ENCODE measurements at places on chromosomes 12 and 14.

DNA sequence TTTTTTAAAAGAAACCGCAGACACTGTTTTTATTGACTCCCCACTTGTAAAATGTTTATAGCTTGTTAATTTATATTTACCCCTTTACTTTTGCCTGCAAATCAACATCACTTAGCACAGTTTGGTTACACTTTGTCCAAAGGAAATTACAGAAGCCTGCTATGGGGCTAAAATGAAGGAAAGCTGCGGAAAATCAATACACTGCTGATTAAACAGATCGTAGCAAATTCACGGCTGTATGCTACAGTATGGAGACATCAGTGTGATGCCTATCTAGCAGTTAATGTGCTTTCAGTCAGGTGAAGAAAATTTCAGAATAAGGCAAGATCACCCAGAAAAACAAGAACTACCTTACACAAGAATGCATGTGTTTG lies 110.0 kb downstream of the FOXG1 start:
- no peak for DNase-seq

DNA sequence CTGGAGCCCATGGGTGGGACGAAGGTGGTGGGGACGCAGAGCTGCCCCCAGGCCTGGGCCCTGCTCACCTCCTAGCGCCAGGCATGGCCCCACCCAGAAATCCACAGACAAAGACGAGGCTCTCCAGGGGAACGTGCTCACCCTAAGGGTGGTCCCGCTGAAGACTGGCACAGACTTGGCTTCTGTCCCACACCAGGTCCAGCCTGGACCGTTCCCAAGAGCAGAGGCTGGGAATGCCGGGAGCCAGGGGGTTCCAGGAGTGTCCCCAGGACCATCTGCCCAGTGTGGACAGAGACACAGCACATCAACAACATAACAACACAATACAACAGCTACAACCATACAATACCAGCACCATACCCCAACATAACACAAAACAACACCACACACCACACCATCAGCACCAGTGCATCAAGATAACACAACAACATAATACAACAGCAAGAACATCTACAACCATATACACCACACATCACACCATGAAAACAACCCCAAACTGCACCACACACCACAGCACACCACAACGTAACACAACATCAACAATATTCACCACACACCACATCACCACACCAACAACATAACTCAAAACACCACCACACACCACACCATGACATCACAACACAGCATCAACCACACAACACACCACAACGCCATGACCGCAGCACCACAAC lies 329.6 kb downstream of the ADGRD1 start:
- no peak for DNase-seq

DNA sequence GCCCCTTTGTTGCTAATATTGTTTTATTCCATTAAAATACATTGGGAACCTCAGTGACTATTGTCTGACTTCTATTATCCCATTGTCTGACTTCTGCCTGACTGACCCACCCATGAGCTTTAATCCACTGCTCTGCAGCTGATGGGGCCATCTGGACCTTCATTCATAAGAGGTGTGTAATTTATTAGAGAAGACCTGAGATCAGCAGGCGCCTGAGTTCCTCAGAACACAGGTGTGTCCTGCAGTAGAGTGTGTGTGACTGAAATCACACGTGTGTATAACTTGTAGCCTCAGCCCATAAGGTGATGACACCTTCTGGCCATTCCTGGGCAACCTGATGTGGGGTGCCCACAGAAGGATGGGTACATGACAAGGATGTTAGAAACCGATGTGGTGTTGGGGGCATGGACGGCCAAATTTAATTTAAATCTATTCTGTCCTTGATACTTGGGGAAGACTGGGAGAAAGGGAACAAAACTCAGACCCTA lies 821.0 kb downstream of the TMEM121 start:
- no peak for DNase-seq

- DNase-seq, result no peak
These were observed 14.9 kb downstream of the ABCB9 start for GRCh38 chr12:122951406-122951805.

DNA sequence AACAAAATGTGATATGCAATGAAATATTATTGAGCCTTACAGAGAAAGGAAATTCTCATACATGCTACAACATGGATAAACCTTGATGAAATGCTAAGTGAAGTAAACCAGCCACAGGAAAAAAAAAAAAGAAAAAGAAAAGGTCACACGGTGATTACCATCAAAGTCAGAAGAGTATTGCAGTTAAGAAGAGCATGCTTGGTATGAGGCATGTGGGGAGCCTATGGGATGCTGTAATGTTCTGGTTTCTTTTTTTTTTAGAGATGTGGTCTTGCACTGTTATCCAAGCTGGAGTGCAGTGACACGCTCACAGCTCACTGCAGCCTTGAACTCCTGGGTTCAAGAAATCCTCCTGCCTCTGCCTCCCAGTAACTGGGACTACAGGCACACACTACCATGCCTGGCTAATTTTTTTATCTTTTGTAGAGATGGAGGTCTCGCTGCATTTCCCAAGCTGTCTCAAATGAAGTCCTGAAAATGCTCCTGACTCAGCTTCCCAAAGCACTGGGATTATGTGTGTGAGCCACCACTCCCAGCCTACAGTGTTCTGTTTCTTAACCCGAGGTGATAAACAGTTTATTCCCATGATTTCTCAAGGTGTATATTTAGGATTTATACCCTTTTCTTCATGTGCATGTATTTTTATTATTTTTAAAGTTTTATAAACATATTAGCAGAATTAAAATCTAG lies 96.2 kb downstream of the SEC23A start:
- DNase-seq, result no peak

GRCh38 chr14:100842799-100843198 lies 16.9 kb downstream of the MEG3 start:
- no peak for DNase-seq

DNA sequence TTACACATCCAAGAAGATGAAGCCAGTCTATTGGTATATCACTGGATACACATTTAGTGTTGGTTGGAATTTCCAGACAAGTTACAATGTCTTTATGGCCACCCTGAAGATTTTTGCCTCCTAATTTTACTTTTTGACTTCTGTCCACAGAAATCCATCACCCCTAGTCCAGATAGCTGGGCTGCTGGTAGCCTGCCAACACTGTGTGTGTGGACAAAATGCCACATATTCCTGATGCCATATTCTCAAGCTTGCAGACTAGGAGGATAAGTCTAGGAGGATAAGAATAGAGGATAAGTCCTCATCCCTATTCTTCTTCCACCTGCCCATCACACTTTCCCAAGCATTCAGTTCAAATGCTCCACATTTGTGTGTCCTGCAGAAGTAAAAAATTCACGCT lies 4.6 kb downstream of the ESR2 start:
- DNase-seq, result no peak

DNA sequence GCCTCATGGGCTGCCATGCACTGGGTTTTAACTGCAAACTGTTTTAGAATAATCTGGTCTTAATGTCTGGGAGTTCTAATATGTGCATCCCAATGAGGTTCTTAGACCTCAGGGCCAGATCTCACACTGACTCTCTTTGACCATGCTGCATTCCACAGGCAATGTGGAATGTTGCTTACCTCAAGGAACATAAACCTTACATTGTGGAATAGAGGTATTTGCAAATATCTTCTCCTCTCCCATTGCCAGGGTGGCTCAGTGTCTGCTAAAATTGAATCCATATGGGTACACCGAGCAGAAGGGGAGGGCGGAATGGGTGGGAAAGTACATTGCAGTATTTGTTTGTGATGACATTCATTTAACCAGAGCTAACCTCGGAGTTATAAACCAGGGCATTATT lies 78.6 kb downstream of the CHST11 start:
- no peak for DNase-seq

GRCh38 chr12:42240131-42240750 lies 2.2 kb upstream of the YAF2 start:
- DNase-seq, result no peak

- no peak for DNase-seq
These were observed 89.8 kb downstream of the RERG start for GRCh38 chr12:15131431-15131830.

DNA sequence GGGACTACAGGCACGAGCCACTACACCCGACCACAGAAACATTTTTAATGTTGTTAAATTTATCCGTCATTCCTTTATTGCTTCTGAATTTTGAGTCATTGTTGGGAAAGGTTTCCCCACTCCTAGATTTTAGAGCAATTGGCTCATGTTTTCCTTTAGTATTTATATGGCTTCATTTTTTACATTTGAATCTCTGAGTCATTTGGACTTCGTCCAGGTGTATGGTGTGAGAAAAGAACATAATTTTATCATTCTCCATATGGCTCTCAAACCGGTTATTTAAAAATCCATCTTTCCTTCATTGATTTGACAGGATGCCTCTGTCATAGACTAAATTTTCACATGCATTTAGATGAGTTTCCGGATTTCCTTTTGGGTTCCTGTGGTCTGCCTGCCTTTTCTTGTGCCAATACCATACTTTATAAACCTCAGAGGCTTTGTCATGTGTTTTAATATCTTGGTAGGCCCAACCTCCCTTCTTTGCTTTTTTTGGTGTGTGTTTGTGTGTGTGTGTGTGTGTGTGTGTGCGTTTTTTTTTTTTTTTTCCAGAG lies 30.9 kb downstream of the LRTM2 start:
- no peak for DNase-seq

GRCh38 chr12:52660934-52661499 lies 9.0 kb upstream of the KRT2 start:
- no peak for DNase-seq

DNA sequence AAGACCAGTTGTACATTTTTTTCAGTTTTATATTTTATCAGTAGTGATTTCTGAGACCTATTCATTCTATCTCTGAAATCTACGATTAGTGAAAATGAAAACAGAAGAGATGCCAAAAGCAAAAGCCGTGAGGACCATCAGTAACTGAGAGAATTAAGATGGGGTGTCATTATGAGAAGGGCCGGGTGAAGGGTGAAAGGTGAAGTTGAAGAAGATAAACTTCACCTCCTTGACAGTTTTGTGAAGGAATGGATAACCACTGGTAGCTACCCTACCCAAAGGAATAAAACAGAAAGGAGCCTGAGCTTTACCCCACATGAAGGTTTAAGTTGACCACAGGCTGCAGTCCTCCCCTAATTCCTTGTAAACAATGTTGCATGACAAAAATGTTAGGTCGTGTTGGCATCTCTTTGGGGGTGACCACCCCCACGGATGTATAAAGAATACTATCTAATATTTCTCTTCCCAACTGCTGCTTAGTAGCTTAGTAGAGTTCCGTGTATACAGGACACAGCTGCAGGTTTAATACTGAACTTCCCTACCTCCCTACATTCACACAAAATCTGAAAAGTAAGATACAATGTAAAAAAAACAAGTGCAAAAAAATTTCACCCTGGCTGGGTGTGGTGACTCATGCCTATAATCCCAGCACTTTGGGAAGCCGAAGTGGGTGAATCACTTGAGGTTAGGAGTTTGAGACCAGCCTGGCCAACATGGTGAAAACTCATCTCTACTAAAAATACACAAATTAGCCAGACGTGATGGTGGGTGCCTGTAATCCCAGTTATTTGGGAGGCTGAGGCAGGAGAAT lies 23.9 kb downstream of the GPR19 start:
- DNase-seq, result no peak

GRCh38 chr12:118842866-118843265 lies 138.5 kb upstream of the SRRM4 start:
- no peak for DNase-seq
